ENCODE measurements at places on chromosomes 7 and 10.

GRCh38 chr7:47738563-47739166 lies 156.8 kb upstream of the TNS3 start:
- no peak for DNase-seq

GRCh38 chr10:14396411-14397048 lies 65.8 kb upstream of the FRMD4A start:
- DNase-seq, result peak; percentile 41

DNA sequence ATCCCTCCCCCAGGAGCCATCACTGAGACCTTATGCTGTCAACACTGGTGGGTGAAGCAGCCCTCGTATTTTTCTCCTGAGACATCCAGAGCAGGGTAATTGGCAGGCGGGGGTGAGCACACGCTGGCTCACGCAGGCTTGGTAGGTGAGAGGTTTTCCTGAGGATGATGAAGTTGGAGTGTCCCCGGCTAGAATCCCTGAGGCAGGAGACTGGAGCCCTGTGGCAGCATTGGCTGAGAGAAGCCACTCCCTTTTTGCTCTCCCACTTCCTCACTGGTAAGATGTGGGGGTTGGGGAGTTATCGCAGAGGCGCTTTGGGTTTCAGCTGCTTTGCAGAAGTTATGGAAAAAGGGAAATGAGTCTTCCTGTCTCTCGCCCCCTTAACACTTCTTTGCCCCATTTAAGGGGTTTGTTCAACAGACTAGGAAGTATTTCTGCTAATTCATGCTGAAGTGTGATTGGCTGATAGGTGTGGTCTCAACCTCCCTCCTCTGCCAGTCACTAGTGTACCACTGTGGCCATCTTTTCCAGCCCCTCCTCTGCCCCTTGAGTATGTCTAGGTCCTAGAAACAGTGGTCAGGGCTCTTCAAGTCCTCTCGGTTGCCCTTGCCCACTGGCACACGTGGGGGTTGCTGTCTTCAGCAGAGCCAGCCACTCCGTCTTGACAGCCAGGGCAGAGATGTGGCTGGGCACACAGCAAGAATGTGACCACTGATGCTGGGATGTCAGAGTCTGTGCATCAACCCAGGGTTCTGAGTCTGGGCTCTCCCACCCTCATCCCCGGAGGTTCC lies 5.7 kb downstream of the ARPC1B start:
- peak; percentile 73 for DNase-seq

GRCh38 chr10:110496553-110497437 lies 912 bp upstream of the DUSP5 start:
- peak; percentile 44 for DNase-seq

- peak; percentile 24 for DNase-seq
Measured at GRCh38 chr10:15719049-15719898, 448 bp downstream of the ITGA8 start.

DNA sequence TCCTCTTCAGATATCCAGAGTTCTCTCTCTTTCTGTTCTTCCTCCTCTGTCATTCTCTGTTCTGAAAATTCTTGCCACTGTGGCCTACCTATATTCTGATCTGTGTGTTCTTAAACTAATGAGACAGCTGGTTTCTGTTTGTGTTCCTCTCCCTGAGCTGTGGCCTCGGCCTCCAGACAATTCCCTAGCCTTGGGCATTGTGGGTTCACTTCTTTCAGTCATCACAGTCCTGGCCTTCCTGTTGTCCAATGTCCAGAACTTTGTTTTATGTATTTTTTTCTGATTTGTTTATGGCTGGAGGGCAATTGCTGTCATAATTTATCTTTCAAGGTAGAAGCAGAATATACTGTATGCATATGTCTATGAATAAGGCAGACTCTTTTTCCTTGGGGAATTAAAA lies 173.2 kb upstream of the MTPN start:
- DNase-seq, result no peak

DNA sequence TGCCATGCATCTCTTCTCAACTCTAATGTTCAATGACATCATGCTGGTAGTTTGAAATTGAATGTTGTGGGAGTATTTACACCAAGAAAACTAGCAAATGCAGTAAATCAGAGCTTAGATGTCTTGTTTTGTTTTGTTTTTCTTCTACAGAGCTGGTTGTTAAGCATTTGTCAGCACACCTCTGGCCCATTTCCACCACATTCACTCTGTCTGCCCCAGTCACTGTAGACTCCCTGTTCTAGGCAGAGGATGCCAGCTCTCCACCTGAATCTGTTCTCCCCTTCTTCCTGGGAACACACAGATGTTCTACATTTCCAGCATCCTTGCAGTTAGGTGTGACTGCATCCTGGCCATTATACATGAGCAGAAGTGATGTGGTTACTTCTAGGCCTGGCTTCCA lies 4.1 kb upstream of the ARHGAP22 start:
- DNase-seq, result no peak

GRCh38 chr10:3785251-3785850 lies 342 bp upstream of the KLF6 start:
- peak; percentile 99 for DNase-seq

GRCh38 chr10:83301732-83302131 lies 837.6 kb upstream of the GHITM start:
- no peak for DNase-seq

DNA sequence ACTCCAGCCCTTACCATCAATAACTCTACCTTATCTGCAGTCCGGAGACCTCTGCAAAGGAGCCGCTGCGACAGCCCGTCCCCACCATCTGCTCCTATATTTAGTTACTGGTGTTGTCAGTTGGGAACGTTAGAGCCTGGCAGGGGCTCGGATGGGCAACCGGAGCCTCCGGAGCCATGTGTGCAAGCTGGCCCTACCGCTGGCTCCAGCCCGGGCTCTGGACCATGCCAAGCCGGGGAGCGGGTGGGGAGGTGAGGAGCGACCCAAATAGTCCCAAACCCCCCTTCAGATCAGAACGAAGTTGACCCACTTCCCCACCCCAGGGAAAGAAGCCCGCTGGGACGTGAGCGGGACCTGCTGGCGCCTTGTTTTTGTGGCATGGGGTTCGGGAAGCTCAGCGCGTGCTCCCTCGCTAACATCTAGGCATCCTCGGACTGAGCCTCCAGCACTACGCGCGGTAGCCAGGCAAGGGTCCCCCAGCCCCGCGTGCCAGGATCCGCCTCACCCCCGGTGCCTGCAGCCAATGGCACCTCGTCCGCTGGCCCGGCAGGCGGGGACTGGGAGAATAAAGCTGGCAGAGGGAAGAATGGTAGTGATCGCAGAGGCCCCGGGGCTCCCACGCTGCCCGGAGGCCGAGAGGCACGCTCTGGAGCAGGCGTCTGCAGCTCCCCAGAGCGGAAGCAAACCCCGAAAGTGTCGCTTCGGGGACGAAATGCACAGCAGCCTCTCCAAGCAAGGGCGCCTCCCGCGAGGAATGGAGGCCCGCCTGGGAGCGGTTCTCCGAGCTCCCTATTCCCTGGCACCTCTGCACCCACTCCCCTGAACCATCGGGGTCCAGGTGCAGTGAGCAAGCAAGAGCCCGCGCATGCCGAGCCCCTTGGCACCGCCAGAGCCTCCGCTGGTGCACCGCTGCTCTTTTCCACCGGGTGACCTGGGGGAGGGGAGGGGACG lies 679 bp downstream of the LRRC20 start:
- peak; percentile 54 for DNase-seq

DNA sequence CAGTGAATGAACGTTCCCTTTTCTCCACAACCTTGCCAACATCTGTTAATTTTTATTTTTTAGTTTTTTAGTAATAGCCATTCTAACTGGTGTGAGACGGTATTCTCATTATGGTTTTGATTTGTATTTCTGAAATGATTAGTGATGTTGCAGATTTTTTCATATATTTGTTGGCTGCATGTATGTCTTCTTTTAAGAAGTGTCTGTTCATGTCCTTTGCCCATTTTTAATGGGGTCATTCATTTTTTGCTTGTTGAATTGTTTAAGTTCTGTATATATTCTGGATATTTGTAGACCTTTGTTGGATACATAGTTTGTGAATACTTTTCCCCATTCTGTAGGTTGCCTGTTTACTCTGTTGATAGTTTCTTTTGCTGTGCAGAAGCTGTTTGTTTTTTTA lies 73.9 kb upstream of the MSRB2 start:
- no peak for DNase-seq

GRCh38 chr10:95567903-95568630 lies 6.9 kb upstream of the SORBS1 start:
- no peak for DNase-seq

All from dermis blood vessel endothelial cell (primary cell).